ENCODE measurements at places on chromosomes 6 and 20.

GRCh38 chr20:35967979-35968640 lies at the start of gene CNBD2:
Gene CNBD2 (plus strand): TSS chr20:35968590. CDS start chr20:35968763, 173 bp downstream.
- DNase-seq = no peak

DNA sequence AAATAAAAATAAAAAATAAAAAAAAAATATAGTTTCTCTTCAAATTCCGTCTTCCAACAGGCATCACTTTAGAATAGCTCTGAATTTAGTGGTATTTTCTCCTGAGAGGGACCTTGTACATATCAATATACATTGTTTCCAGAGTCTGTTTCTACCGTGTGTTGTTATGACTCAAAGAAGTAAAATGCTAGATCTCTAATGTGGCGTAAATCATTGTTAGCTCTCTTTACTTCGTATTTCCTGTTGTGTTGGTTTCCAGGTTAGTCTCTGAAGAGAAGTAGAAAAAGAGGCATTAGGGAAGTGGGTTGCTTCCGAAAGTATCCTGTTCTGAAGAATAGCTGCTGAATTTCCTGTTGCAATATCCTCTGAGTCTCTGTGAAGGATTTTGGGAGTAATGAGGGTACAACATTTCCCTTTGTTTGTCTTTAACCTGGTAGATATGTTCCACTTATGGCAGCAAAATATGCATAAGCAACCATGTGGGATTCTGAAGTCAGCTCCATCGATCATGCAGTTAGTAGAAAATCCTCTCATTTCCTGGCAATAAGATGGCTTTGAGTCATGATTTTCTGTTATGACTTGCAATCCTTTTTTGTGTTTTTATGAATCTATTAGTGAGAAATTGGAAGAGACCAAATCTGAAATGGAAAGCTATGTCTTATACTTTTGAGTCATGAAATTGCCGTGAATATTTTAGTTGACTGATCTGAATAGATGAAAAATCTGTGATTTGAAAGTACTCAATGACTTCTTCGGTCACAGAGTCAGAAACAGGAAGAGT lies 42.0 kb upstream of the MCHR2 start:
- no peak for DNase-seq

DNA sequence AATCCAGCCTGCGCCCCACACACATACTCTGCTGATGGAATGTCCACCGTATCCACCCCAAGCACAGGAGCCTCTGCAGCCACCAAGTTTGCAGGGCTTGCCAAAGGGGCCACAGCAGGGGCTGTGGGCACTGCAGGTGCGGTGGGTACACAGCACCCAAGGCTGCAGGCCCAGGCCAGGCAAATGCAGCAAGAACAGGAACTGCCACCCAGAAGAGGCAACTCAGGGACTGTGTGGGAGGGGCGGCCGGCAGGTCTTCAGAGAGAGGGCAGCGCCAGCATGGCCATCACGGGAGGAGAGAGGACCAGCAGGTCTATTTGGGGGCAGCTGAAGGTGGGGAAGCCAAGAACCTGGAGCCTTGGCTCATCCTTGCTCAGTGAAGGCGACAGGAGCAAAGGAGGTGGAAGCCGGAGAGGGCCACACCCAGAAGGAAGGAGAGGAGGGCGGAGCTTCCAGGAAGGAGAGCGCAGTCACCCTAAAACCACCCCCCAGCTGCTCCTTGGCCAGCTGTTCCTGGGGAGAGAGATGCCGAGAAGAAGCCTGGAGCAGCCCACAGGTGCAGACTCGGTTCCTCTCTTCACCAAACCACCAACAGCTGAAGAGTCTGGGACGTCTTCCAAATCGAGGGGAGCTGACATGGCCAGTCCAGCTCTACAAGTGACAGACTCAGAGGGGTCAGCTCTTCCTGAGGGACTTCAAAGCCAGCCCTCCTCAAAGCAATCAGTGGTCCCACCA lies 265.1 kb upstream of the CDYL start:
- DNase-seq = no peak

- DNase-seq = no peak
Measured at GRCh38 chr6:32070814-32071543, 32.8 kb downstream of the CYP21A2 start.

DNA sequence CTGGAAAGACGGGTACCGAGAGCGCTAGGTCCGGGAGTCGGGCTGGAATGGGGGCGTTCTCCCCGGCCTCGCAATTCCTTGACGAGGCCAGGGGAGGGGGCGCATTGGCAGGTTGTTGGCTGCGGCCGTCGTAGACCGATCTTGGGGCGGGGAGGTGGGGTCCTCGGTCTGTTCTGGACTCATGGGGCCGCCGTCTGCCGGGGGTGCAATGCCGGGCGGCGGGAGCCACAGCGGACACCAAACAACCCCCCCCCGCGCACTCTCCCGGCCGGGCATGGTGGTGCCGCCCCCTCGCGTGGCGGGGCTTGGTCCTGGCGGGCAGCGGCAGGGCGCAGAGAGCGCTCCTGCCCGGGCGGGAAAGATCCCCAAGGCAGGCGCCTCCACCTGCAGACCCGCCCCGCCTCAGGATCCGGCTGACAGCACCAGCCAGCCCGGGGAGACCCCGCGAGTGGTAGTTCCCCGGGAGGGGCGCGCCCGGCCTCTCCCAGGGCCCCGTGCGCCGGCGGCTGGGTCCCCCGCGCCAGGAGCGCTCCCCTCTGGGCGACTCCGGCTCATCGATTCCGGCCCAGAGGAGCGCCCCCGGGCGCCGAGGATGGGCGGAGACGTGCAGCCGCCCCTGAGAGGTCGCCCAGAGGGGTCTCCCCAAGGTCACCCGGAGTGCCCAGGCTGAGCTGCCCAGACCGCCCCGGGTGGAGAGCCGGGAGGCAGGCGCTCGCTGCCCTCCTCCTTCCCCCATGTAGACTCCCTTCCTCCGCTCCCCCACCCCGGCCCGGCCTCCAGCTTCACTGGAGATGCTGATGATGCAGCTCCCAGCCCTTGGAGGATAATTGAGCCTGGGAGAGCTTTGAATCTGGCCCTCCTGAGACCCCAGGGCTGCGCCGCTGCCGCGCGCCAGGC lies 709 bp downstream of the PPP1R16B start:
- peak; percentile 31 for DNase-seq

GRCh38 chr6:14863902-14864850 lies 381.7 kb upstream of the JARID2 start:
- no peak for DNase-seq

DNA sequence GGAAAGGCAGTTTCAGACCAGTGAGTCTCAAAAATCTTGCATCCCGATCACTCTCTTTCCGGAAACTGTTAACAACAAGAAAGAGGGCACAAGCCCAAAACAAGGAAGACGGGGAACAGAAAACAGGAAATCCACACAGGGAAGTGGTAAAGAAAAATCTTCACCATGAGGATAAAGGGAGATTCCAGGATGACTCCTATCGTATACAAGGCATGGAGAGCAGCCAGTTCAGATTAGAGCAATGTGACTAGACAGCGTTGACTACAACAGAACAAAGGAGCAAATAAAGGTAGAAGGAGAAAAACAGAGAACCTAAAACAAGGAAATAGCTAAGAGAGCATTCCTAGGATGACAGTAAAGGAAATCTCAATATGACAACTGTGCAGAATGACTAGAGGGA lies 26.5 kb downstream of the VNN1 start:
- no peak for DNase-seq

DNA sequence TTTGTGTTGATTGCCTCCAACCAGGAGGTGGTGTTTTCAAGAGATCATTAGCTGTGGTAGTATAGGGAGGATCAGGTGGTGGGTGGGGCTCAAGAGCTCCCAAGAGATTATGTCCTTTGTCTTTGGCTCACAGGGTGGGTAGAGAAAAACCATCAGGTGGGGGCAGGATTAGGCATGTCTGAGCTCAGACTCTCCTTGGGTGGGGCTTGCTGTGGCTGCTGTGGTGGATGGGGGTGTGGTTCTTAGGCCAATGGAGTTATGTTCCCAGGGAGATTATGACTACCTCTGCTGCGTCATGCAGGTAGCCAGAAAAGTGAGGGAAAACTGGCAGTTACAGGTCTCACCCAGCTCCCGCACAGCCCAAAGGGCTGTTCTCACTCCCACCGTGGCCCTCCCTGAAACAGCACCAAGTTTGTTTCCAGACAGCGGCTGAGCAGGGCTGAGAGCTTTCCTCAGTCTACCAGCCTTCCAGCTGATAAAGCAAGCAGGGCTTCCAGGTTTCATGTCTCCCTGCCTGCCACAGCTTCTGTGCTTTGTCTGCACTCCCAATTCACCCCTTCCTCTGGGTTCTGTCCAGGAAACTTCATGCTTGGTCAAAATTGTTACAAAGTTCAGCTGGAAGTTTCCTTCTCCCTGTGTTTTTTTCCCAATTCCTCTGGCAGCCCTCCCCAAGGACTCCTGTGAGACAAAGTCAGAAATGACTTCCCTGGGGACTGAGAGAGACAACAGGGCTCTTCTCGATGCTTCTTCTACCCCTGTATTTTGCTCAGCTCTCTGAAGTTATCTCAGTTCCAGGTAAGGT lies 481.1 kb upstream of the MAN1A1 start:
- DNase-seq = no peak

GRCh38 chr6:166910601-166911000 lies 45.7 kb downstream of the RNASET2 start:
- no peak for DNase-seq

DNA sequence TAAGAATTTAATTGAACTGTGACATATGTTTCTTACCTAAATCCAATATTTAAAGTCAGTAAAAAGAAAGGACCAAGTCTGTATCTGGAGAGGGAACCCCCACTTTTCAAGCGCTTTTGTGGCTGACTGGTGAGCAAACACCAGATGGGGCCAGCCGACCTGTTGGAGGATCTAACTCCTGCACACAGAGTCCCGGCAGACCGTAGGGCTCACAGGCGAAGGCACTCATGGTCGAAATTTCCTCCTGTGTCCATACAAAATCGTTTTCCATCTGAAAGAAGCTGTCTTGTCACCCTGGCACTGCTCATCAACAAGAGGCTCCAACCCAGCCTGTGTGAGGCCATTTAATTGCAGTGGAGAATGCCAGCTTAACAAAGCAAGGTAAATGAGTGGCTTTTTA lies 94.0 kb downstream of the SCML4 start:
- no peak for DNase-seq

DNA sequence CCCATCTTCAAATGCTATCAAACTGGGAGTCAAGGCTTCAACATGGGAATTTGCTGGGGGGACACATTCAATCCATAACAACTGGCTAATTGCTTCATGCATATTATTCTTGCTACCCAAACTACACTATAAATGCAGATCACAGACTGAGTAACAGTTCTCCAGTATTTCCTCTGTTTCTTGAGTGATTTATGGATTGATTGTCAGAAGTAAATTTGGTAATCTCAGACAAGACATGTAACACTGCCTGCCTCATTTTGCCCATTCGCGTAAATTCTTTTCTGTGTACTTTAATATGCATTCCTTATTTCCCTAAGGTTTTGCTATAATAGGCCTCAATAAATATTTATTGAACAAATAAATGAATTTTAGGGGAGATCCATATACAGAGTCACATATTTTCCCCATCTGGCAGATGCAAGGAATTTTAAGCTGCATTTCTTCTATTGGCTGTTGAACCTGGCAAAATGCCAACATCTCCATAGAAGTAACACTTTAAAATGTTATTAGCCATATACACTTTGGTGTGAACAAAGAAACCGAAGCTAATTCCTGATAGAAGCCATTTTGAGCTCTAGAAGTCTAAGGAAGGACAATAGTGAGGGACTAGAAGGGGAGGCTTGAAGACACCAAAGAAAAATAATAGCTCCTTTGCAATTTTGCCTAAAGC lies 98.2 kb downstream of the QRSL1 start:
- no peak for DNase-seq

- no peak for DNase-seq
Measured at GRCh38 chr6:3746696-3747095, 4.8 kb downstream of the PXDC1 start.

- no peak for DNase-seq
Measured at GRCh38 chr20:35515949-35516645, 13.4 kb downstream of the C20orf173 start.

DNA sequence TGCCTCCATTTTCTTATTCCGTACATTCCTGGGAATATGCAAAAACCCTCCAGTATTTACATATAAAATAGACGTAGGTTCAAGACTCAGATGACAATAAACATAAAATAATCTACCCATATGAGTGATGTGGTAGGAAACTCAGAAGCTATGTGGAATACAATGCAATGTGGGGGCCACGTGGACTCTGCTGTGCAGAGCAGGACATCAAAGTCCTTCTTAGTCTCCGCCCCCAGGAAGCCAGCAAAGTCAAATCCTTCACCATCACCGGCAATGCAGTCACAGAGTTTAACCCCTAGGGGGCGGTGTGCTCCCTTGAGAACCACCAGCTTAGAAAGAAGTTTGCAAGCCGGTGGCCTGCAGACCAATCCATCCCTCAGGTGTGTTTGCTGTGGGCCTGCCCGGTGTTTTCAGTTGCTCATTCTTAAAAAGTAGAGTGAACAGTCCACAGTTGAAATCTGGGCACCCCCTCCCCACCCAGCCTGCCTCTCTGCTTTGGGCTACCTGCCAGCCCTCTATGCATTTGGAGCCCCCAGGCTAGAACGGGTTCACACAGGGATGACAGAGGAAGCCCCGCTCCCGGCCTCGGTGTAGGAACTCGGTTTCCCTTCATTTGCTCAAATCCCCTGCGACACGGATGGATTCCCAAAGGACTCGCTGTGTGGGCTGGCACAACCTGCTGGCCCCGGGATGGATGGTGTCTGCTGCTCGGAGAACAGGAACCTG lies 59.9 kb downstream of the SULF2 start:
- peak; percentile 57 for DNase-seq

GRCh38 chr6:37897321-37897720 lies 77.8 kb downstream of the ZFAND3 start:
- DNase-seq = no peak

GRCh38 chr6:107444277-107444676 lies 15.1 kb downstream of the PDSS2 start:
- DNase-seq = no peak

- no peak for DNase-seq
Measured at GRCh38 chr6:148986608-148987007, 239.8 kb downstream of the UST start.

DNA sequence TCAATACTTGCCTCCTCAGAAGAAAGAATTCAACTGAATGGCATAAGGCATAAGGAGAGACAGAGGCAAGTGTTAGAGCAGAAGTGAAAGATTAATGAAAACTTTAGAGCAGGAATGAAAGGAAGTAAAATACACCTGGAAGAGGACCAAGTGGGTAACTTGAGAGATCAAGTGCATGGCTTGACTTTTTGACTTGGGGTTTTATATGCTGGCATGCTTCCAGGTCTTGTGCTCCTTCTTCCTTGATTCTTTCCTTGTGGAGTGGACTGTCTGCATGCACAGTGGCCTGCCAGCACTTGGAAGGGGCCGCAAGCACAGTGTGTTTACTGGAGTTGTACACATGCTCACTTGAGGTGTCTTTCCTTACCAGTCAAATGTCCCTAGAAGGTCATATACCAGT lies 222.1 kb upstream of the UFL1 start:
- no peak for DNase-seq

DNA sequence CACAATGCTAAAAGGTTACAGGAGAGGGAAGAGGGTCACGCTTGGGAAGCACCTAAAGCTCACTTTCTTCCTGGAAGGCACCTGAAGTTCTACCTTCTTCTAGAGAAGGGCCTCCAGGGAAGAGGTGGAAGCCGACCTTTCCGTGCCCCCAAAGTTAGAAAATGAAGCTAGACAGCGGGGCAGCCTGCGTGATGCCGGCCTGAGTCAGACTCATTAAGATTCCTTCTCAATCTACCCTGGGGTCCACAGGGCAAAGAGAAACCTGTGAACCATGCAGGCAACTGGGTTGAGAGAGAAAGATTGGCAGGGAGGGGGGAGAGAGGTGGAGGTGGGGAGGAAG lies 54.8 kb upstream of the CCDC167 start:
- DNase-seq = no peak

Data from hippocampal formation (tissue), 2 donors.